A549 treated with Mapracorat at 1 μM for 4 hours (cell line): ENCODE measurements at places on chromosomes 12 and 14. TPM values are rescaled to one million over a fixed set of nuclear protein-coding genes. Genes with fewer than 3 reads are reported as not detected.

SIRT4 gene
- 0.59 to 0.92 TPM (median 0.64 TPM) in 5 replicates for total RNA-seq

IL26 gene
- not detected in 5 replicates for total RNA-seq

RIPK3 gene
- not detected in 5 replicates for total RNA-seq

POTEM gene
- total RNA-seq, result not detected in 5 replicates

NOPCHAP1 gene
- 30.4 to 37.4 TPM (median 34.8 TPM) in 5 replicates for total RNA-seq

FAIM2 gene
- total RNA-seq, result not detected in 5 replicates
